ENCODE measurements at places on chromosomes 3 and 15. TPM values are rescaled to one million over a fixed set of nuclear protein-coding genes. Genes with fewer than 3 reads are reported as not detected.

- H3K36me3 ChIP-seq: peaks cover 15% of the 10 kb centered on the region
- no peak for DNase-seq
- peaks cover 16% of the 10 kb centered on the region for H3K4me1 ChIP-seq
These were observed 36.9 kb downstream of the DNASE1L3 start for GRCh38 chr3:58173669-58174398.

DNA sequence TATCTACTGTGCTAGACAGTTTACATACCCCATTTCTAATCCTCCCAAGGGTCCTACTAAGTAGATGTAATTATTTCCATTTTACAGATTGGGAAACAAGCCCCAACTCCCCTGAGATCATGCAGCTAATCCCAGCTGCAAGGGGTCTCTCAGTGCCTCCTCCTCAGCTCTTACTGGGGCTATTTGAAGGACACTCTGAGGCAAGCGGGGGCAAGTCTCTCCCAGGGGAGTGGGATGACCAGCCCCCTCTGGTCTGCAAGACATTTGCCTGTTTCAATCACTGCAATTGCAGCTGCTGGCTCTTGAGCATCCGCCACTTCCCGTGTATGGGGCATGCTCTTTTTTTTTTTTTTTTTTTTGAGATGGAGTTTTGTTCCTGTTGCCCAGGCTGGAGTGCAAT is 11.4 kb downstream of the LAMP3 start:
- H3K27ac ChIP-seq: no peak overlapping the region
- H3K4me3 ChIP-seq: no peak overlapping the region
- DNase-seq: no peak
- H3K4me1 ChIP-seq: peaks cover 11% of the 10 kb centered on the region
- no peaks in the 10 kb centered on the region for H3K36me3 ChIP-seq

Gene RNF7
- 94.3 TPM for total RNA-seq

- no peak overlapping the region for H3K27ac ChIP-seq
- peaks cover 18% of the 10 kb centered on the region for H3K4me1 ChIP-seq
These were observed 96.9 kb downstream of the RFX7 start for GRCh38 chr15:56146756-56147155.

Gene CPA3
- not detected for total RNA-seq

- no peaks in the 10 kb centered on the region for H3K4me1 ChIP-seq
- no peak for DNase-seq
- H3K4me3 ChIP-seq: no peak overlapping the region
- peaks cover 2% of the 10 kb centered on the region for H3K27me3 ChIP-seq
These were observed 16.2 kb upstream of the ABI3BP start for GRCh38 chr3:101009386-101009785.

- no peak for DNase-seq
- H3K4me1 ChIP-seq: peaks cover 25% of the 10 kb centered on the region
These were observed 149.7 kb upstream of the SYNPR start for GRCh38 chr3:63128380-63128779.

GRCh38 chr15:79168922-79169456 is 78.4 kb upstream of the RASGRF1 start:
- peaks cover 3% of the 10 kb centered on the region for H3K27me3 ChIP-seq
- H3K4me3 ChIP-seq: no peak overlapping the region
- H3K36me3 ChIP-seq: no peaks in the 10 kb centered on the region
- H3K4me1 ChIP-seq: peaks cover 38% of the 10 kb centered on the region
- peak overlapping the region; percentile 72 for H3K27ac ChIP-seq
- DNase-seq: no peak

Gene TNFAIP8L3
- 0.75 TPM for total RNA-seq
